Hepatic stellate cell (primary cell): ENCODE measurements at places on chromosomes 11 and 22.

DNA sequence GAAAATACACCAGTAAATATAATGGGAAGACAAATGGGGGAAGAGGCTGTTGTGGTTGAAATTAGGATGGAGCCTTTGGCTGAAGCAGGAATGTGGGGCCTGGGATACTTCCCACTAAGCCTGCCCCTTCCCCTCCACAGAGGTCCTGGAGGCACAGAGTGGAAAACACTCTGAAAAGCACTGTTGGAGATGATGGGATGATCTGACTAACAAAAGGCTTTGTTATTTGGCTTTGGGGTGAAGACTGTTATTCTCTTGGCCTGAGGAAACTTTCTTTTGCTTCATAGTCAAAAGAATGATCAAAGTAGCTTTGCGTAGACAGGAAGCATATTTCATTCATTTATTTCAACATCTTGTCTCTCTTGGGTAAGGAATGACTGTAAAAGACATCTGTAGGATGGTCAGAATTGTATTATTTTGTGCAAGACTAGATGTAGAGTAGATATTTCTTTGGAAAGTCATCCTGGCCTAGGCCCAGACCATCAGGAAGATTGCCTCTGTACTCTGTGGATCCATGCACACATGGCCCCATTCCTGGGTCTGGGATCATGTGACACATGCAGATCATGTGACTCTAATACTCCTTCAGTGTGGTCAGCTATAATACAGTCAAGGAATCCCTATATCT, 111.4 kb downstream of the SPON1 start:
- no peak for DNase-seq

- no peak for DNase-seq
Observed at GRCh38 chr22:23613193-23613972, 18.7 kb downstream of the DRICH1 start.

- peak; percentile 97 for DNase-seq
Observed at GRCh38 chr22:38317995-38318715, 922 bp upstream of the CSNK1E start.

GRCh38 chr11:895331-896110, 15.1 kb downstream of the CHID1 start:
- DNase-seq, result no peak

GRCh38 chr11:109507836-109508561, 86.0 kb downstream of the C11orf87 start:
- DNase-seq, result no peak

DNA sequence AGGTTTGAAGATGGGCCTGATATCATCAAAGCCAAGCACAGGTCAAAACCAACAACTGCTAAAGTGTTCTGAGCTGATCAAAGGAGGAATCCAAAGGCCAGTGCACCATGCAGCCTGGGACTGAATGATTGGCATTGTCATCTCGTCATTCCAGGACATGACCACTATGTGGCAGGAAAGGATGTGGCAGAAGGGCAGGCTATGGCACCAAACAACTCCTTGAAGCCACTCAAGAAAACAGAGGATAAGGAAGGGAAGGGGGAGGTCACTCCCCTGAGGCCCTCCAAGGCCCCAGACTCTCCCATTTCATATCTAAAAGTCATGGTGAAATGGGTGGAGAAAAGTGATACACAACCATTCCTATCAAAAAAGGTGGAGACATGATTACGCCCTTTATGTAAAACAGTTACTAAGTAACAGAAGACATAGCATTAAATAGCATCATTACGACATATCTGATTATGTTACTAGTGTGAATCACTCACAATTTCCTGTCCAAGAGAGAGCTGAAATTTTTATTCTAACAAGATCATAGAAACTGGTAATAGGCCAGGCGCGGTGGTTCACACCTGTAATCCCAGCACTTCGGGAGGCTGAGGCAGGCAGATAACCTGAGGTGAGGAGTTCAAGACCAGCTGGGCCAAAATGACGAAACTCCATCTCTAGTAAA, 49.3 kb downstream of the AHNAK start:
- DNase-seq, result peak; percentile 65

GRCh38 chr11:35419184-35419829, at the start of gene SLC1A2:
SLC1A2 (minus strand) TSS chr11:35419558; CDS start chr11:35418966, 592 bp downstream.
- DNase-seq, result peak; percentile 40

DNA sequence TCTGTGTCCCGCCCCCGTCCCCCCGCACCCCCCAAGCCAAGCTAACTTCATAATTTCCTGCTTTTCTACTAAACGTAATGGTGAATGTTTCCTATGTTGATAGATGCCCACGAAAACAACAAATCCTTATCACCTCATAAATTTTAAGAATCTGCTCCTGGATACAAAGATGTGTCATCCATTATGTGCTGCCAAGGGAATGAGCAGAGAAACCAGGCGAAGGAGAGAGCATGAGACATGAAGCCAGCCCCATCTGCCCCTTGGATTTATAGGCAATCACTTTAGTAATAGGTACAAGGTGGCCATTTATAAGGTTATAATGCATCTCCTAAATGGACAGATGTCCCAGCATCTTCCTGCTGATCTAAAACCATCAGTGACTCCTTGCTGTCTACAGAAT, 30.3 kb downstream of the LAYN start:
- DNase-seq, result no peak

DNA sequence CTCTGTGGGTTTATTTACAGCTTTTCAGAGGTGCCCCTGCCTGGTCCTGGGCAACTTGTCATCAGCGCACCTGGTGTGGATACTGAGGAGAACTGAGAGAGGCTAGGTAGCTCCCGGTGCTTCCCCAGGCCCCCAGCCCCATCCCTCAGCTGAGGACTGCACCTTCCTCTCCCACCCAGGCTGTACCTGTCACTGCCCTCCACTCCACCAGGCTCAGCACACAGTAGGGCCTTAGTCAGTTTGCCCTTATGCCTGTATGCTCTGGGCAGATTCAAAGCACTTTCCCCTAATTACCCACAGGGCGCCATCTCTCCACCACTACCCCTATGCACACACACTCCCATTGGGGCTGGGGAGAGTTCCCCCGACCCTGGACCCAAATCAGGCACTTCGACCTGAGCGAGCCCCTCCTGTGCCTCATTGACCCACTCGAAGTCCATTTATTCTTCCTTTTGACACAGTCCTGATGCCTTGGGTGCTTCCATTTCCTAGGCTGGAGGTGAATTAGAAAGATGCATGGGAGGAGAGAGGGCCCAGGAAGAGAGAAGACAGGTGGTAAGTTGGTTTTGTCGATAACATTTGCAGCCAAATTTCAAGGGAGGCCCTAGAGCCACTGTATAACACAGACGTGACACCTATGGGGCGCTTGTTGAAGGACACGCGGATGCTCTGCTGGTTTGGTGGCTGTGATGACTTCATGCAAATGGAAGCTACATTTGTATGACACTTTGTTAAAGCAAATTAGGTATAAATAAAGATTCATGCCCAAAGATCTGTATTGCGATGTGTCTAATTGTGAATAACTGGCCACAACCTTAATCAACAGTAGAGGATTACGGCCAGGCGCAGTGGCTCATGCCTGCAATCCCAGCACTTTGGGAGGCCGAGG, 13.8 kb upstream of the PICK1 start:
- DNase-seq, result no peak

DNA sequence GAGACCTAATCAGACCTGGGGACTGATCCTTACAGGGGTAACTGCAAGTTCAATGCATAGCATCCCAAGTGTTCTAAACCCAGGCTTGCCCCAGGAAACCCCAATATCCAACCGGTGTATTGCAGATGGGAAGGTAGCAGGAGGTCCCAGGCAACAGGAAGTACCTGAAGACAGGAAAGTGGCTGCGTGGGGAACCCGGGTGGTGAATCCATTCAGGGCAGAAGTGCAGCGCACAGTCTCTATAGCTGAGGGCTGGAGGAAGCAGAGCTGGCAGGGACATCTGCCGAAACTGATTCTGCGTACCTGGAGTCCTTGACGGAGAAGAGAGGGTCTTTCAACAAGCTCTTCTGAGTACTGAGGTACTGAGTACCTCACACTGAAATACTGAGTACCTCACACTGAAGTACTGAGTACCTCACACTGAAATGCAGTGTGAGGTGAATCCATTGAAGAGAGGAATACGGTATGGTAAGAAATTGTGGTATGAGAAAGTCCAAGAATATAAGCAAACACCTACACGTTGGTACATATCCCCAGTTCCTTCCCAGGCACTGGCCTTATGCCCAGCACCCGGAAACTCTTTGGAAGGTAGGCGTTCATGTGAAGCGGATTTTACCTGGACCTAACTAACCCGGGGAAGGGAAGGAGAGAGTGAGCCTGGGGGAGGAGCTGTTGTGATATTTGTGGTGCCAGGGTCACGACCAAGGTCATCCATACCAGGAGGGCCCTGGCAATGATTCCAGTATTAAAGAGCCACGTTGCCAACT, 20.1 kb downstream of the SCN4B start:
- no peak for DNase-seq

DNA sequence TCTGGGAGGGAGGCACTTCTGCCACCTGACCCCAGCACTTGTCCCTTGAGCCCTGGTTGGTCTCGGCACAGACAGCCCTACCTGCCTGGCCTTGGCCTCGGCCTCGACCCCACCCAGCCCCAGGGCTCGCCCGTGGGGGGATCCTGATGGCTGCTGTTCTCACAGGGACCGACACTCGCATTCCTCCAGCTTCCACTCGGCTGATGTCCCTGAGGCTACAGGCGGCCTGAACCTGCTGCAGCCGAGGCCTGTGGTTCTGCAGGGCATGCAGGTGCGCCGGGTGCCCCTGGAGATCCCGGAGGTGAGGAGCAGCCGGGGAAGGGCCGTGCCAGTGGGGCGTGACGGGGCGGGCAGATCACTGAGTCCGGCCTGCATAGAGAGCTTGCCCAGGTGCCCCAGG, 5.1 kb downstream of the PCNX3 start:
- no peak for DNase-seq

DNA sequence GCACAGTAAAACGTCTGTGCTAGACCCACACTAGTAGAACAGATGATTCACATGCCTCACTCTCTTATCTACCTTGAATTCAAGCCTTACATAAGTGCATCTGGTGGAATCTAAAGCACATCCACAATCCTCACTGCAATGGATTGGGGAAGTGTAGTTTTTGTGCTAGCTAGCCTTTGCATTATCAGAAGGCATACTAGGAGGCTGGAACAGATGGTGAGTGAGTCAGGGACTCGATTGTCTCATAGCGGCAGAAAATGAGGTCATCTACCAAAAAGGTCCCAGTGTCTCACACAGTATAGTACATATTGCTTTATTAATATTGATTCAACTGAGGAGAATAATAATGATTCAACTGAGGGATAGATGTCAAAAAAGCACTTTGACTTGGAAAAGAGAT, 9.3 kb downstream of the MSANTD4 start:
- peak; percentile 23 for DNase-seq

DNA sequence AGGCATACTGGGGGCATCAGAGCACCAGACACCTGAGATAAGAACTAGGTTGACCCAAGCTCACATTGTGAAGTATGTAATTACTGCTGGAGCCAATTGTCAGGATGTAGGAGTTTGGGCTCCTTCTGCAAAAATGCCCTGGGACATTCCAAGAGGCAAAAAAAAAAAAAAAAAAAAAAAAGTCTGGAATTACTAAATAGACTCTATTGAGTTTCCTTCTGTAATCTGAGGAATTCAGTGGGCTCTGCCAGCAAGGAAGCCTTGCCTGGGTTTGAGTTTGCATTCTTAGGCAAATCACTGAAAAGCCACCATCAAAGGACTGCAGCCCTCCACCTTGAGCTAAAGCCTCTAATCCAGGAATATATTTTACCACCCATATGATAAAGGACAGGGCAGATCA, 8.0 kb upstream of the CAVIN3 start:
- no peak for DNase-seq

GRCh38 chr11:78310500-78310909, 107.1 kb downstream of the GAB2 start:
- peak; percentile 62 for DNase-seq

- no peak for DNase-seq
Observed at GRCh38 chr11:67309166-67309565, 5.8 kb downstream of the SSH3 start.

GRCh38 chr22:37982938-37983859, 1.2 kb downstream of the SOX10 start:
- DNase-seq, result no peak

- no peak for DNase-seq
Observed at GRCh38 chr11:68008381-68009337, 1.5 kb upstream of the ALDH3B1 start.

DNA sequence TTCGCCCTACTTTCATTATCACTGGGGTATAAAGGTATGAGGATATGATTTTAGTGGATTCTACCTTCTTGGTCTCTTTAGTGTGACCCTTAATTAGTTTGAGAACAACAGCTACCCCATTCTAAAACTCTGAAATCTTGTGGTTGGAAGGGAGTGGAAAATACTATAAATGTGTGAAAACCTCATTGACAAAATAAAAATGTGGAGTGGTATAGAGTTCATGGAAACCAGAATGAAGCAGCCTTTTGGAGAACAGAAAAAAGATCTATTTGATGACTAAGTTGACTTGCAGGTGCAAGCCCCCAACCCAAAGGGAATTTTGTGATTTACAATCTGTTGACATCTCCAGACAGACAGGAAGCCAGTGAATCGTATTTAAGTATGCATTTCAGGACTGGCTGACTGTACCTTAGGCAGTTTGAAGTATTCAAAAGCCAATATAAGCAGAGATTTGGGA, 75.8 kb downstream of the GAS2 start:
- DNase-seq, result no peak

GRCh38 chr22:19942157-19943081, 801 bp upstream of the TXNRD2 start:
- peak; percentile 82 for DNase-seq
